Activated CD4-positive, alpha-beta T cell treated with anti-CD3 and anti-CD28 coated beads for 4 hours (primary cell): ENCODE measurements at places on chromosomes 1 and 21.
A peak's percentile ranks its signal among the peaks of the same experiment; 100 is the strongest.

GRCh38 chr1:41812453-41812852, 106.3 kb downstream of the HIVEP3 start:
- no peak for DNase-seq

DNA sequence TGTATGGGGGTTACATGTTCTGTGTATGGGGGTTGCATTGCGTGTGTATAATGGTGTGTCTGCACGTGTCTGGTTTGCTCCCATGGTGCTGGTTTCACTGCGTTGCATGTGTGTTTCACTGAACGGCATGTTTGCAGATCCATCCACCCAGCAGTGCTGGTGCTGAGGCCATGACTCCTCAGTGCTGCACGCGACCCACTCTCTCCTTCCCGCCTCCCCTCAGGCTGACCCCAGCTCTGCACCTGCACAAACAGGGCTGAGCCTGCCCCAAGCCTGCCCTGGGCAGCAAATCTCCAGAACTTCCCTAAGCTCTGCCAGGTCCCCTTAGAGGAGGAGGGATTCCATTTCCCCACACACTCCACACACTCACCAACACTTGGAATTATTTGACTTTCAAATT, 18.7 kb downstream of the ACTRT2 start:
- no peak for DNase-seq

DNA sequence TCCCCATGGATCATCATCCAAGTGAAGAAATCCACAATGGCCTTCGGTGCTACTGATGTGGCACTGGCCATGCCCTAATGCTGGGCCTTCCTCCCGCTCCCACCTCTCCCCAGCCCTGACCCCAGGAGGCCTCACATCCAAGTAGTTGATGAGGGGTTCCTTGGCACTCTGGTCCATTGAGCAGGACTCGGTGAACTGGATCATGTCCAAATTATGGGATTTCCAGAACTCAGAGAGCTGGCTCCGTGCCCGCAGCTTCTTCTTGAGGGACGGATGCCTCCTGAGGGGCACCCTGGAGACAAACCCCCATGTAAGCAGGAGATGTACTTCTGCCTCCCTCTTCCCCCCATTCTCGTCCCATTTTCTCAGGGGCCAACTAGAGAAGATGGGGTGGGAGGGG, 929 bp downstream of the CTSE start:
- no peak for DNase-seq

GRCh38 chr1:36963006-36963405, 71.3 kb downstream of the GRIK3 start:
- DNase-seq = no peak

GRCh38 chr21:44295646-44296045, 4.2 kb upstream of the PFKL start:
- no peak for DNase-seq

GRCh38 chr21:35366394-35367080, 317.4 kb upstream of the RUNX1 start:
- no peak for DNase-seq

- no peak for DNase-seq
Observed at GRCh38 chr1:154983776-154984466, 777 bp downstream of the FLAD1 start.

GRCh38 chr1:65820983-65821382, 28.3 kb downstream of the PDE4B start:
- no peak for DNase-seq

GRCh38 chr1:20325844-20326420, 35.3 kb downstream of the VWA5B1 start:
- DNase-seq = no peak

GRCh38 chr1:86419277-86419903, 4.6 kb upstream of the CLCA2 start:
- DNase-seq = peak; percentile 39

DNA sequence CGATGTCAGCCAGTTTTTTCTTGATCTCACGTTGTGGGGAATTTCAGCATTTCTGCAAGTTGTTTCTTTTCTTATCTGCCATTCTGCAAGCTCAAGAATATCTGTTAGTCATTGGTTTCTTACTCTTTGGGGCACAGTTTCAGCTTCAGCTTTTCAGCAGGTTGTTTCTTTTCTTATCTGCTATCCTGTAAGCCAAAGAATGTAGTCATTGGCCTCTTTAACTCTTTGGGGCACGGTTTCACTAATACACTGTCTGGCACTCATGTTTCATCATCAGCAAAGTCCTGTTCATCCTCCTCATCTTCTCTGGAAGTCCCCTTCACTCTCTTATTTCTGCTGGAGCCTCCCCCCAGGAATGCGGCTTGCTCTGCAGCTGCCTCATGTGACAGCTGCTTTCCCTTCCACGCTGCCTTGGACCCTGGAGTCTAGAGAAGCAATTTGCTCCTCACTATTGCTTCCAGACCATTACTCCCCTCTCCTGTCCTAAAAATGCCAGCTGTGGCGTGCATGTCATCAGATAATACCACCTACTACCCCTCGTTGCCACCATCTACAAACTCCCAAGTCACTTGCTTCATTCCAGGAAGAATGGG, 67.0 kb upstream of the CACNA1E start:
- no peak for DNase-seq

DNA sequence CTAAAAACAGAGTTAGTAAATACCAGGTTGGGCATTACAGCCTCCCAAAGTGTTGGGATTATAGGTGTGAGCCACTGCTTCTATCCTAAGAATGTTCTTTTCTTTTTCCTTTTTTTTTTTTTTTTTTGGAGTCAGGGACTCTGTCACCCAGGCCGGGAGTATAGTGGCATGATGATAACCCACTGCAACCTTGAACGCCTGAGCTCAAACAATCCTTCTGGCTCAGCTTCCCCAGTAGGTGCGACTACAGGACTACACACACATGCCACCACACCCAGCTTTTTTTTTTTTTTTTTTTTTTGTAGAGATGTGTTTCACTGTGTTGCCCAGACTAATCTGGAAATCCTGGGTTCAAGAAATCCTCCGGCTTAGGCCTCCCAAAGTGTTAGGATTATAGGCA, 5.9 kb downstream of the ZBTB8OS start:
- DNase-seq = no peak

GRCh38 chr1:38585460-38585859, 274.1 kb downstream of the RRAGC start:
- DNase-seq = no peak

DNA sequence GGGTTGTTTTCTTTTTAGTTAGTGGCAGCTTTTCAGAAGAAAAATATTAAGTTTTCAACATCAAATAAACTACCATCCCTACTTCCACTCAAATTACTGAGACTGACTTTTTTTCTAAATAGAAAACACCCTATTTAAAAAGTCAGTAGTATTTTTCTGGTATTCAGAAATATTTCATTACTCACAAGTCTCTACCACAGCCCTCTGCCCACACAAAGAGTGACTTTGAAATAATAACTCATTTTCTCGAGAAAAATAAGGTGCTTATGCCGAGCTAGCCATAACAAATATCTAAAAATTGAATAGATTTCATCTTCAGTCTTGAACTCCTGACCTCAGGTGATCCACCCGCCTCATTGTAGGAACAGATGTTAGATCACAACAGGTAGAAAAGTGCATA, 41.8 kb upstream of the USP25 start:
- DNase-seq = no peak

DNA sequence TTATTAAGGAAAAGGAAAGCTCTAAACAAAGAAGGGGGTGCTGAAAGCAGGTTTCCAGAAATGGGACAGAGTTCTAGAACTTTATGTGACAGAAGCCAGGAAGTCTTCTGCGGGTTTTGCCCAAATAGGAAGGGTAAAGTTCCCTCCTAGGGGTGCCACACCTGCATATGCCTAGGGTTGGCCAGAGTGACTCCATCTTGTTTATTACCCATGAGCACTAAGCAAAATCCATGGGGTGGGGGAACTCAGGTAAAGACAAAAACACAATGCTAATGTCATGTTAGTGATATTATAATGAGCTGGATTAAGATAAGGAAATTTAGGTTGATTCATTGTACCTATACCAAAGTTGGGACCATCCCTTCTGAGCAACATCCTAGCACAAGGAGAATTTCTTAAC, 1132.7 kb downstream of the KCNT2 start:
- no peak for DNase-seq

- DNase-seq = no peak
Observed at GRCh38 chr1:84585803-84586202, 11.6 kb upstream of the CTBS start.

DNA sequence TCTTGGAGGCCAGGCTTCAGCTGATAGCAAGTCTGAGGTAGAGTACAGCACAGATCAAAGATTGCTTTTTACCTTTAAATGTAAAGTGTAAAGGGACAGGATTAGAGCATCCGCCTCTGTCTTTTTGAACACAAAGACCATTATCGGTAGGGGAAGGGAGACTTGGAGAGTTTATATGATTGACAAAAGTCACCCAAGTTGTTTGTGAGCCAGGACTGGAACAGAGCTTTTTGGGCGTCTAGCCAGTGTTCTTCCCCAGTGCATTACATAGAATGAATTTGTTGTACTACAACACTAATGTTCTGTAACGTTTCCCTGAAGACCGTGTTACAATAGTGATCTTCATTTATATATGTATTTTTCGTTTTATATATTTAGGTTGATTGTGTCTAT, 9.3 kb upstream of the PIGC start:
- DNase-seq = no peak

GRCh38 chr21:38037416-38037815, 121.2 kb upstream of the KCNJ6 start:
- no peak for DNase-seq

DNA sequence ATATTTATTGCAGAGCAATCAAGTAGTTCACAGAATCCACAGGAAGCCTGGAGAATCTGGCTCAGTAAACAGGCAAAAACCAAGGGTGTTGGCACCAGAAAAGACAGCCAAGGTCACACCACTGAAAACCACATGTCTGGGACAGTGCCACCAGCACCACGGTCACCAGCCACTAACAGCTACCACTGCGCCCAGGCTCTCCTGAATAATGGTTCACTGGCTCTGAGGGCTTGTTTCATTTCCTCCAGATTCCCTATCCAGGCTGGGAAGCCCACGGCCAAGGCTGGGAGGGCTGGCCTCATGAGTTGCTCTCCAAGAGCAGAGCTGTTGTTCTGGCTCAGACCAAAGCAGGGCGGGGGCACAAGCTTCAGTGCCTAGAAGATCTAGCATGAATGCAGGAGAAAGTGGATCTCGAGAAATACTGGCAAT, 54.5 kb upstream of the PTGFRN start:
- no peak for DNase-seq

GRCh38 chr21:29854795-29855194, 85.0 kb downstream of the GRIK1 start:
- no peak for DNase-seq

DNA sequence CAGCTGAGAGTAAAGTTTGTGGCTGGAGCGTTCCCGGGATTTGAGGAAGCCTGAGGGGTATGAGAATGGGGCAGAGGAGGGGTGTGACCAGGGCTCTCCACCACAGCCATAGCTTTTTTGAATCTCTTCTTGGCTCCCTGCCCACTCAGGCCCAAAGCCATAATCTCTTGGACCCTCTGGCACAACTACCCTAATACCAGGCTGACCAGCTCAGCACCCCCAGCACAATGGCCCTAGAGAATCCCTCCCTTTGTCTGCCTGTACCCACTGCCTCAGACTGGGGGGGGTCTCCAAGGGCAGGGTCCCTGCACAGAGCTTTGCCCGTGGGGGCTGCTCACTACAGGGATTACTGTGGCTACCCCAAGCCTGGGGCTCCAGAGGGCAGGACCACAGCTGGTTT, 7.5 kb downstream of the DENND4B start:
- DNase-seq = no peak

GRCh38 chr1:246641394-246641793, 75.1 kb downstream of the CNST start:
- no peak for DNase-seq

GRCh38 chr1:64891448-64891825, 74.9 kb downstream of the JAK1 start:
- DNase-seq = no peak

DNA sequence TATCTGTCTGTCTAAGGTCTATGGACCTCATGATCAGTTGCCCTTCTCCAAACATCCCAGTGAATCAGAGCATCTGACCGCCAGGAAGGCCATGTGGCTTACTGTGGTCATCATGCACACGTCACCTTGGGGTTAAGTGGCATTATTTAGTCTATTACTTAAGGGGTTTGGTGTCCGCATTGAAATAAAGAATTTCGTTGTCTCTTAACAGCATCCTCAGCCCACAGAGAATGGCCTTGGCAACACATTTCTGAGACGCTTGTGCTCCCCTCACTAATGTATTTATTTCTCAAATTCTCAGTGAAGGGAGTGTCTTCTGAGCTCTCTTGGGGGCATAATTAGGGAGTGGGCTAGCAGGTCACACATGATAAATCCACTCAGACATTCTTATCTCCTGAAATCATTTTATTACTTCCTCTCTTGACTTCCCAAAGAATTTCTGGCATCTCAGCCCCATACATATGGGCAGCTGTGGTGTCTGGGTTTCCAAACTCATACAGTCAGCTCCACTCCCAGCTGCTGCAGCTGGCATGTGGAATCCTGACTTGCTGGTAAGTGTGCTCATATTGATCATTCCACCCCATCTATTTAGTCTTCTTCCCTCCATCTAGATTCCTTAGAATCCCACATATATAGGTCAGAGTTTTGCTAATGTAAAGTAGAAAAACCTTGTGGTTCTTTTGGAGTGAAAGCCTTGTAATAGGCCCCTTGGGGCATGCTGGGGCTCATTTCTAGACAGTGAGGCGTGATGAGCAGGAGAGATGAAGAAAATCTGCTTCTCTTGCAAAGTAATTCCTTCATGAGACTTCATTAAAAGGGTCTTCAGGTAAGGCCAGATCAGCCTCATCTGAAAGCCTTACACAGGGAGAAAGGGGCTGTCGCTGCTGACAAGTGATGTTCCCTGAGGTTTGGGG, 110.5 kb downstream of the HHAT start:
- DNase-seq = no peak

- DNase-seq = no peak
Observed at GRCh38 chr1:231601824-231602672, 24.5 kb upstream of the DISC1 start.

GRCh38 chr1:109630081-109630897, 10.7 kb downstream of the AMPD2 start:
- peak; percentile 51 for DNase-seq

DNA sequence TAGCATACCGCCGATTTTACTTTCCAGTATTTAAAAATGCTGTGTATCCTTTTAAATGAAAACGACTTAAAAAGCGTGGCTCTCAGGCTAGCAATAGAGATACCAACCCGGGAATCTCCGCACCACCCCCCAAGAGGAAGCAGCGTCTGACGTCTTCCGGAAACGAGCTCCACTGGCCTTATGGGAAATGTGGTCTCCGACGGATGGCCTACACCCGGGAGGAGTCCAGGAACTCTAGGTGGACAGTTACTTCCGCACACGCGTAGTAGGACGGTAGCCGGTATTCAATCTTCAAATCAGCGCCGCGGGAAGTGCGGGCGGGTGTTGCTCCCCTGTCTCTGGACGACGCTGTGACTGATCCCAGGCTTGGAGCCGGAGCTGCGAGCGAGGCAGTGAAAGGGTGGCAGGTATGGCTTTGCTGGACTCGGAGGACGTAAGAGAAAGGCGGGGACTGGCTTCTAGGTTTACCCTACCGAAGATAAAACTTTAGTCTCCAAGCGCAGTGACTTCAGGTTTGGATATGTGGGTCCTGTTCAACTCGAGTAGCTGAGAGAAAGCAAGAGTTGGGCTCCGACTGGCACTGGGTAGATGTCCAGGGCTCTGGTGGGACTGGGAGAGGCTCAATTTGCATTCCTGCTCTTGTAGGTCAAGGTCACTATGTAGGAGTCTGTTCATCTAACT, at the start of gene ZNF684:
TSS of gene ZNF684 (plus strand) at position 257 of the 681 bp plus-strand sequence. CDS start 1,530 bp downstream, outside the sequence.
- DNase-seq = peak; percentile 83
